ENCODE measurements at places on chromosomes 7 and 10.

DNA sequence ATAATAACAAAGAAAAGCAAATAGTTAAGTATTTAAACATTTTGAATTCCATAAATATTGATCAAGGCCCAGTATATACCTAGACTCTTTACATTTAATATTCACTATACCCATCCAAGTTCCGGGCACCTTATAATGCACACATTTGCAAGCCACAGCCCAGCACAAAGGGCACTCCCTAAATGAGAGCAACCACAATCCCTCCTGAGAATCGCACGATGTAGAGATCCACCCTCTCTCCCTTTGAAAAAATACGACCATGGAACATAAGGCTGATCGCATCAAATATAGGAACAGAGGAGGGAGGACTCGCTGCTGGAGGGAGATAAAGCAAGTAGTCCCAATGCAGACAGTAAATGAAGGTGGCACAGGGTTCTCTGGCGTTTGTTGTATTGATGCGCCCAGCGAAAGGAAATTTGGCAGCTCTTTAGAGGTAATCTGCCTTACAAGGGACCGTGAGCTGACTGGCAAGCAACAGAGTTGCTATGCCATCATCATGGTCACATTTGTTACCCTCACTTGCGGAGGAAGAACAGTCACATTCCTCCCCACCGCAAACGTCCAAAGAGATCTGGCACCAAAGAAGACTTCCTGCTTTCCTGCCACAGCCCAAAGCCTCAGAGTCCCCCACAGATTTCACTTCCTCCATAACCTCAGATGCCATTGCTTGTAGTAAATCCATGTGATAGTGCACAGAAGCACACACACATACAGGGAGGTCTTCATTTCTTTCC, 16.1 kb upstream of the TAS2R40 start:
- DNase-seq: no peak

DNA sequence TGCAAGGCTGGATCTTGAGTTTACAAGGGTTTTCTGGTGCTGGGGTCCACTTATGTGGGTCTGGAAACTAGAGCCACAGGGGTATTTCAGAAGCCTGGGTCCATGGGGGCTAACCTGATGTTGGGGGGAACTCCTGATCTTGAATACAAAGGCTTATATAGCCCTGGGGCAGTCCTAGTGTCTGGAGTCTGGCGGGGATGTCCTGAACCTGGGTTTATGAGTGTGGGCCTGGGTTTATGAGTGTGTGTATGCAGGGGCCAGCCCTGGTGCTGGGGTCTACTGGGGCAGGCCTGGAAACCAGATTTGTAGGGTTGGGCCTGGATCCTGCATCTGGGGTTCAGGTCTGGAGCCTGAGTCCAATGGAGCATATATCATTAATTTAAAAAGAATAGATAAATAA, 146.5 kb upstream of the C1GALT1 start:
- no peak for DNase-seq

DNA sequence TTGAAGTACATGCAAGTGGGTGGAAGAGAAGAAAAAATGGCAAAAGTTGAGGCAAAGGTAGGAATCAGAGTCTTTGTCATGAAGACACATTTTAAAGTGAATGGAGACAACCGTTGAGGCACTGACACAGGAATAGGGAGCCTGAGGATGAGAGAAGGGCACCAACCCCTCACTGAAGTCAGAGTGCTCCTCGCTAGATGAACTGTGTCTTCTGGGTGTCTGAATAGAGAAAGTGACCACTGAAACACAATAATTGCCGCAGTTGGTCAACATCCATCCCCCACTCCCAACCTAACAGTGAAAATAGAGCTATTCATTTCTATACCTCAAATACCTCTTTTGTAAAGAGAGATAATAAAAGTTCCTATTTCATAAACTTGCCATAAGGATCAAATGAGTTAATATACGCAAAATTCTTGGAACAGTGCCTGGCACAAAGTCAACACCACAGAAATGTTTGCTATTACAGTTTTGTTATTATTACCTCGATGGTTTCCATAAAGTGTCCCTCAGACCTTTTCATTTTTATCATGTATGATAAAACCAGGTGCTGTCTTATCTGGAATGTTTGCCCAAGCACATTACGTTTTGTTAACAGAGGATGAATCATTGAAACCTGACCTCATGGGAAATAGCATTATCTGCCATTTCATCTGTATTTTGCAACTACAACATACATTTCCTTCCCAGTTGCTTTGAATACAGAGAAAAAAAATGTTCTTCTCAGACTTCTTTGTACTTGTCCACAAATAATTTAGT, 61.8 kb upstream of the SP4 start:
- no peak for DNase-seq

DNA sequence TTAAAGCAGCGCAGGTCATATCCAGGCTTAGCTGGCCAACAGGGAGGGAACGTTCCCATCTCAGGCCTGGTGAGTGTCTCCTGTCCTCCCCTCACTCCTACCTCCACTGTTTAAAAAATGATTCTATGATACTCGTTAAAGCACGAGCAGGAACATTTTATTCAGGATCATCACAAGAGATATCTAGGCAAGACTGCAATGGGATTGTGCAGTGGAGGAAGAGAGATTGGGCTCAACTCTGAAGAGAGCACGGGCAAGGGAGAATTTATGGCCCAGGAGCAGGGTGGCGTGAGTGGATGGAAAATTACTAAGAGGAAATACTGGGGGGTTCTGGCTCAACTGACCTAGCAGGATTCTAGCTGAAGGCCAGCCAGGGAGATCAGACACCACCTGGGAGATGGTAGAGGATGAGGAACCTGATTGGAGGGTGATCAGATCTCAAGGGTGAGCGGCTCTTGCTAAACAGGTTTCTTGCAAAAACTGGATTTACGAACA, 9.0 kb upstream of the HSPB1 start:
- no peak for DNase-seq

- DNase-seq: no peak
Observed at GRCh38 chr10:33223326-33224000, 111.0 kb downstream of the NRP1 start.

DNA sequence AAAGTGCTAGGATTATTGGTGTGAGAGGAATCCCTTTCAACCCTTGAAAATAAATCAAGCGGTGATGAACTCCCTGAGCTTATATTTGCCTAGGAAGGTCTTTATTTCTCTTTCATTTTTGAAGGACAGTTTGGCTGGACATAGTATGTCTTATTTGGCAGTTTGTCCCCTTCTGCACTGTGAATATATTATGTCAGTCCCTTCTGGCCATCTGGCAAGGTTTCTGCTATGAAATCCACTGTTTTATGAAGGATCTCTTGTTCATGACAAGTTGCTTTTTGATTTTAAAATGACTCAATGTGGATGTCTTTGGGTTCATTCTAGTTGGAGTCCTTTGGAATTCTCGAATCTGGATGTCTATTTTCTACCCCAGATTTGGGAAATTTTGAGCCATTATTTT, 21.7 kb upstream of the MCM10 start:
- no peak for DNase-seq

DNA sequence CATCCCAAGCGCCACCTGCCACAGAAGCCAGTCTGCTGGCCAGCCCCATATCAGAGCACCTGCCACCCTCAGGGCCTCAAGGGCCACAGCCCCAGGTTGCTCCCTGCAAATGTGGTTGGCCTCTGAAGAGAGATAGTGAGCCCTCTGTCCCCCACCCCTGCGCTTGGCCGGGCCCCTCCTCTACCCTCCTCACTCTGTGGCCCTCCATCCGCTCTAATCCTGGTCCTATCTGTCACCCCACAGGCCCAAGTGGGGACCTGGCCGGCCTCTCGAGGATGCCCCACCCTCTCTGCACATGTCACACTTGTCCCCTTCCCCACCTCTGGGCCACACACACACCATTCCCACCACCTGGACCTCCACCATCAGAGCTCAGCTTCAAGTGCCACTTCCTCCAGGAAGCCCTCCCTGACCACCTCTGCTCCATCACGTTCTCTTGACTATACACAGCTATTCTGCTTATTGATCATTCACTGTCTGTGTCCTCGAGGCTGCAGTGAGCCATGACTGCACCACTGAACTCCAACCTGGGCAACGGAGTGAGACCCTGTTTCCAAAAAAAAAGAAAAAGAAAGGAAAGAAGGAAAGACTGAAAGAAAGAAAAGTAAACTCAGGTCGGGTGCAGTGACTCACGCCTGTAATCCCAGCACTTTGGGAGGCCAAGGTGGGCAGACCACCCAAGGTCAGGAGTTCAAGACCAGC, 42.4 kb downstream of the TNRC18 start:
- no peak for DNase-seq

DNA sequence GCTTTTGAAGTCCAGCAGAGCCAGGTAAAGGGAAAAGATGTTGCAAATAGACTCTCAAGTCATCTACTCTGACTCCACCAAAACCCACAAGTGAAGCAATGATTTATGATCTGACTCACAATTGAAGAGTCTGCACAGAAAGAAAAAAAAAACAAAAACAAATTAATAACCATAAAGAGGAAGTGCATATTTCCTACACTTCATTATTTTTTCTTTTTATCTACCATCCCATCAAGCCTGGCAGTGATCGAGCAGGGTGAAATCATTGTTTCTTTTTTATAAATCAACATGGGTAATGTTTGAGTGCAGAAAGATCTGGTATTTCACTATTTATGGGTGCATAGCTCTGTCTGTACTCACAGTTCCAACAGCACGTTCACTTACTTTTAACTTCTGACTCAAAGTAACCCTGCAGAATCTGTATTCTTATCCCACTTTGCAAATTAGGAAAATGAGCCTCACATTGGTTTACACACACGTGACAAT, 829.0 kb downstream of the TNS3 start:
- no peak for DNase-seq

DNA sequence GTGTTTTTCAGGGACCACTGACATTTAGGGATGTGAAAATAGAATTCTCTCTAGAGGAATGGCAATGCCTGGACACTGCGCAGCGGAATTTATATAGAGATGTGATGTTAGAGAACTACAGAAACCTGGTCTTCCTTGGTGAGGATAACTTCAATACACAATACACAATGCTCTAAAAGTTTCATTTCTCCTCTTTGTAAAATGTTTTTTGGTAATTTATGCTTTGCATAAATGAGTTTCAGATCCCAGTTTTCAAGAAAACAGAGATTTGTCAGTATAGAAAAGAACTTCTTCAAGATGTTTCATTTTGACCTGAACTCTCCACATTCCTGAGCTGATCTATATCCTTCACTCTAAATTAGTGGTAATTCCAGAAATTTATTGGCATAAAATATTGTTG, 14.2 kb downstream of the ZNF92 start:
- DNase-seq: no peak

DNA sequence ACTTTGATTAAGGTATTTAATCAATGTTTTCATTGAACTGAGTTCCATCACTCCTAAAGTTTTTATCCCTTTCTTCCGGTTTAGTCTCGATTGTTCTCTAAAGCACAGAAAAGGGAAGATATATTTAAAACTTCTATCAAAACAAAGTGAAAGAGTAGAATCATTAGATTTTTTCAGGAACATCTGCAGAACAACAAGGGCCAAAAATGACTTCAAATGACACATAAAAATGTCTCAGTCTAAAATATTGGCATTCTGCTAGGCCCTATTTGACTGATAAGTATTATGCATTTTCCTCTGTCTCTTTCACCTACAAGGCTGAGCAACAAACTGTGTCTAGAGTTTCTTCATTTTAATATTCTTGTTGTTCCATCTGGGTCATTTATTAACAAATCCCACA, 899.5 kb upstream of the LRRTM3 start:
- no peak for DNase-seq

- DNase-seq: no peak
Observed at GRCh38 chr7:155787171-155787851, 25.0 kb downstream of the SHH start.

- DNase-seq: no peak
Observed at GRCh38 chr10:33950206-33950605, 615.7 kb upstream of the NRP1 start.

GRCh38 chr7:32591938-32592337, 96.6 kb downstream of the AVL9 start:
- no peak for DNase-seq

- no peak for DNase-seq
Observed at GRCh38 chr7:135929249-135929648, 47.9 kb downstream of the MTPN start.

DNA sequence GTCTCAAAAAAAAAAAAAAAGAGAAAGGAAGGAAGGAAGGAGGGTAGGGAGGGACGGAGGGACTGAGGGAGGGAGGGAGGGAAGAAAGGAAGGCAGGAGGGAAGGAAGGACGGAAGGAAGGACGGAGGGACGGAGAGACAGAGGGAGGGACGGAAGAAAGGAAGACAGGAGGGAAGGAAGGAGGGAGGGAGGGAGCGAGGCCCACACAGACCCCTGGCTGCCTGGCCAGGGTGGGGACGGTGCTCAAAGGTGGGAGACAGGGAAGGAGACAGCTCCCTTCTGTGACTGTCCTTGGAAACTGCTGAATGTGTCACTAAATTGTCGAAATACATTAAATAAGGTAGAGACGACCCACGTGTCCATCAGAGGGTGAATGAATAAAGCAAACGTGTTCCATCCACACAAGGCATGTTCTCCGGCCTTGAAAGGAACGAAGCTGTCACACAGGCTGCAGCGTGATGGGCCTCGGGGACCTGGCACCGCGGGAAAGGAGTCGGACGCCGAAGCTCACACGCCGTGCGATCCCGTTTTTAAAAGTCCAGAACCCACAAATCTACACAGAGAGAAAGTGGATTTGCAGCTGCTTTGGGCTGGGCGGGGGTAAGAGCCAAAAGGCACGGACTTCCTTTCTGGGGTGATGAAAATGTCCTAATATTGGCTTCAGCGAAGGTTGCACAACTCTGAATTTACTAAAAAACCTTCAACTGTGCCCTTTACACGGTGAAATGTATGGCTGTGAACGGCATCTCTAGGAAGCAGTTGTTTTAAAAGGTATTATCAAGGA, 23.3 kb downstream of the ADAP1 start:
- no peak for DNase-seq

DNA sequence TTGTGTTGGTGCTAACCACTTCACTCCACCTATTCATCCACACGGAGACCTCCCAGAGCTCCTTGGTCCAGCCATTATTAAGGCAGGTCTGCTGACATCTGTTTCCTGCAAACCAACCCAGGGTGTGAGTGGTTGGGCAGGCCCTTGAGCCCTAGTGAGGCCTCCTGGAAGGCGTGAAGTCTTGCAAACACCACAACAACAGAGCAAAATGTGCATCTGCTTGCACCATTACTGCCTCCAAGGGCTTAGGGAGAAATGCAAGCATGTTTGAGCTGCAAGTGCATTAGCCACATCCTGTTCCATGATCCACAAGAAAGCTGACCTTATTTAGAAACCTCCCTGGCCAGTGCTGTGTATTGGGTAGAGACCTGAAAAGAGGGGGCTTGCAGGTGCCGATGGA, 325.5 kb downstream of the GRID1 start:
- DNase-seq: no peak

DNA sequence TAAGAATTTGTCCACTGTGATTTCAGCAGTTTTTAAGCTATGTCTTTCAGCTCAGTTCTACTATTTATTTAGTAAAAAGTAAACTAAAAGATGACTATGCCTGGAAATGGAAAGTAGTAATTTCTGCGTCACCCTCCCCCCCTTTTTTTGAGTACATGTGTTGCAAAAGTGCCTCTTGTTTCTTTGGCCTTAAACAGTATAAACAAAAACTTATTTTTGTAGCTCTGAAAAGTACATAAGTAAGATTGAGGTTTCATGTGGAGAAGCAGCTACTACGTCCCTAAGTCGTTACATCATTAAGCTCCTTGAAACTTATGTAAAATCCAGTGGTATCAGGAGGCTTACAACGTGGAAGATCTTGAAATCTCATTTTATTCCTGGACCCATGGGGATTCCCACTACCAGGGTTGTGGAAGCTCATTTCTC, 46.3 kb upstream of the HBP1 start:
- no peak for DNase-seq
